ENCODE measurements at places on chromosomes 12 and 14.

- DNase-seq = no peak
Observed at GRCh38 chr12:100955139-100955538, 160.6 kb downstream of the ANO4 start.

GRCh38 chr12:48061938-48062719, 43.8 kb downstream of the SENP1 start:
- no peak for DNase-seq

GRCh38 chr14:101462726-101463565, 98.3 kb upstream of the DIO3 start:
- DNase-seq = no peak

GRCh38 chr12:15435597-15435996, 113.3 kb downstream of the PTPRO start:
- DNase-seq = no peak

- peak; percentile 76 for DNase-seq
Observed at GRCh38 chr12:51814311-51815088, 34.0 kb downstream of the FIGNL2 start.

DNA sequence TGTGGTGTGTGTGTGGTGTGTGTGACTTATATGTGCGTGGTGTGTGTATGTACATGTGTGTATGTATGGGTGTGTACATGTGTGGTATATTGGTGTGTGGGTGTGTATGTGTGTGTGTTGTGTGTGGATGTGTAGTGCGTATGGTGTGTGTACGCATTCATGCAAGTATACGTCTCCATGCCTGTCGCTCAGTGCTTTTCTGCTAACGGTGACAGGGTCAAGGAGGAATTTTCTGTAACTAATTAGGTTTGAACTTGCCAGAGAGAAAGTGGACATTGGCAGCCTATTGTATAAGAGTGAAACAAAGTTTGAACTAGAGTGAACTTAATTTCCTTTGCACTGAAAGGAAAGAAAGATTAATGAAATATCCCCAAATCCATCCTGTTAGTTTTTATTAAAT, 120.9 kb upstream of the GSC start:
- DNase-seq = no peak

DNA sequence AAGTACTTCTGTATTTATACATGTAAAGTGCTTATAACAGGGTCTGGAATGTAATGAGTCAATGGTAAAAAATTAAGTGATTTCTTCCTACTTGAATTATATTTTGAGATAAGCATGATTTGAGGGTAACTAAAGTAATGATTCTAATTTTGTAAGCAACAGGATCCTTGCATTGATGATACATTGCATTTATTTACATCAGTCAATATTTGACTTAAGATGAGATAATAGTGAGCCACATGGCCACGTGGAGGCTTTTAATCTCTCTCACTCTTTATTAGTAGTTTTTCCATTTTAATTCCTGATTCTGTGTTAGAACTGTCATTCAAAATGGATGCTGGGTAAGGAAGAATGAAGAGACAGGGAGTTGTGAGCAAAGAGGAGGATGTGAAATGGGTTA, 298.1 kb upstream of the PRICKLE1 start:
- DNase-seq = no peak

DNA sequence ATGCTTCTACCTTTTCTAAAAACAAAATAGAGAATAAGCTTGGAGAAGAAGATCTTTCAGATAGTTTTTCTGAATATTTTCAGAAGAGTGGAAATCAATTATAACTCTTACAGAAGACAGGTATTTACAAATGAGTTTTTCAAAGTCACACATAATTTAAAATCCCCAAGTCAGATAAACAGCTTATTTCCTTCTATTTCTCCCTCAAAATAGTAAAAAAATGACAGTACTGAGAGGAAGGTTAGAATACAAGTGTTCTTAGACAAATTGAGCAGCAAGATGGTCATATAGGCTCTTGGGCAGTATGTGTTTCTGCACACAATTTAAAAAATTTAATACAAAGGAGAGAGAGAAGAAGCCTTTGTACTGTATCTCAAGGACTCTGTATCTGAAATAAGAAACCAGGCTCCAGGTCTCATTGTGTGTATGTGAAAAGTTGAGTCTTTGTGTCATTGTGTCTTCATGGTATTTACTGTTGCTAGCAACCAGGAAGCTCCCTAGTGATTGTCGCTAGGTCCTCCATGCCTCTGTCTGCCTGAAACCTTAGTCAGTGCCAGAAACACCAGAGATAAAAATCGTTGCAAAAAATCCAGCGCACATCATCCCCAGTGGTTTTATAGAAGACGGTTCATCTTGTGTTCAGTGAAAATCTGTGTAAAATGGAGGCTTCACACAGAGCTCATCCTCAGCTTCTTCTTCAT, 12.9 kb upstream of the TUBA1A start:
- DNase-seq = peak; percentile 16

GRCh38 chr14:100727873-100728240, 1.2 kb downstream of the DLK1 start:
- DNase-seq = no peak

- peak; percentile 27 for DNase-seq
Observed at GRCh38 chr12:92234533-92234932, 88.9 kb upstream of the BTG1 start.

- DNase-seq = no peak
Observed at GRCh38 chr14:93135399-93135798, 19.7 kb upstream of the ITPK1 start.

DNA sequence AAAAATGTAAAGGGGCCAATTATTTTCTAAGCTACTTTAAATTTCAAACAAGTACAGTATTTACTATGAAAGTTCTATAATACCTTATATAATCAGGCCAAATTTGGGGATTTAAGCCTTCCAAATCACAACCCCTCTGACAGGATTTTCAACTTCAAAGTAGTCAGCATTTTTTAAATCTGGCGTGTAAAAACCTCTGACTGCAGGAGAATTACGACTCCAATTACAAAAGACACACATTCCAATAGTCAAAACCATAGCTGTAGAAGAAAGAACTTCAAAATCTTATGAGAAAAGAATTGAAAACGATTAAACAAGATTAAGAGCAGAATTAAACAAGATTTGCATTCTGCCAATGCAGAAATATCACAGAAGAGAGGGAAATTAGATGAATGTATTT, 12.7 kb downstream of the OSBPL8 start:
- no peak for DNase-seq
